ENCODE measurements at places on chromosomes 6 and 20.

- DNase-seq, result no peak
These were observed 7.1 kb downstream of the MOCS1 start for GRCh38 chr6:39927159-39927558.

- DNase-seq, result no peak
These were observed 87.1 kb upstream of the POU3F2 start for GRCh38 chr6:98747273-98747672.

GRCh38 chr20:25050501-25051350, 7.2 kb downstream of the ACSS1 start:
- no peak for DNase-seq

DNA sequence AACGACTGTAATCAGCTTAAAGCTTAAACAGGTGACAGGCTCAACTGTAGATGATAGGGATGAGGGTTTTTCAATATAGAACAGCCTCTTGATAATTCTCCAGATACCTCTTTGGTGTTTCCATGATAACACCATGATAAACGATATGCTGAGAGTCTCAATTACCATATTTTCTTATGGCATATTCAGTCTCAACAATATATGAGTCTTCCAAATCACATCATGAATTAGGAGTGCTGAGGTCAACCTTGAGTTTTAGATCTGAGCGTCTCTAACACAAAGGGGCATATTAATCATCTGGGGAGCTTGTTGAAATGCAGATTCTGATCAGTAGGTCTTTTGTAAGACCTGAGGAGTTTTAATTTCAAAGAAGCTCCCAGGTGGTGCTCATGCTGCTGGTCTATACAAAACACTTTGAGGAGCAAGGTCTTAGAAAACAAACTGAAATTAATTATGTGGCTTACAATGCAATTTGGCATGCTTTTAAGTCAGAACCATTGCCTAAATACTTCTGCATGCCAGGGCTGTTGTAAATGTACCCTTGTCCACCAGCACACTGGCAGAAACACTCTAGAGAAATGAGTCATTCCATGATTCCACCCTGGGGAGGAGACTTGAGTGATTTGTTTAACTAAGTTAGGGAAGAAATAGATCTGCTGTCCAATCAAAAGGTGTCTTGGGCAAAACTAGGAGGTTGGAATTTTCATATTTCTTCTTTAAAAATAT, 49.6 kb downstream of the PTCHD4 start:
- no peak for DNase-seq

GRCh38 chr20:11700831-11701230, 216.9 kb upstream of the BTBD3 start:
- no peak for DNase-seq

GRCh38 chr6:158358450-158359077, 46.3 kb downstream of the TULP4 start:
- no peak for DNase-seq
